Stimulated activated CD4-positive, alpha-beta T cell treated with anti-CD3 and anti-CD28 coated beads, Interleukin-2, amount 100 ng/mL, for 4 hours (primary cell): ENCODE measurements at places on chromosomes 6 and 20.

DNA sequence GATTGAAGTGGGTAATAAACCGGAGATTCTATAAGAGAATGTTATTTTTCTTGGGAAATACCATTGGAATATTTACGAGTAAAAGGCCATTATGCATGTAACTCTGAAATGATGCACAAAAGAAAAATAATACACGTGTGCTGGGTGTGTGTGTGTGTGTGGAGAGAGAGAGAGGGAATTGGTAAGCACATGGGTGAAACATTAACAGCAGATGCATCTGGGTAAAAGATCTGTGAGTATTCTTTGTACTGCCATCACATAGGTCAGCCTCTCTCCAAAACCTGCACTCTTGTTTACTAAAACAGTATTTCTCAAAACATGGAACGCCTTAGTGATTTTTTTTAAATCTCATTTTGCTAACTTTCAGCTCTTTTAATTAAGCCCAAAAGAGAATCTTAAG is 28.9 kb downstream of the EYA2 start:
- no peak for DNase-seq

- DNase-seq = no peak
Observed at GRCh38 chr6:39574991-39575390, 150.2 kb downstream of the KIF6 start.

DNA sequence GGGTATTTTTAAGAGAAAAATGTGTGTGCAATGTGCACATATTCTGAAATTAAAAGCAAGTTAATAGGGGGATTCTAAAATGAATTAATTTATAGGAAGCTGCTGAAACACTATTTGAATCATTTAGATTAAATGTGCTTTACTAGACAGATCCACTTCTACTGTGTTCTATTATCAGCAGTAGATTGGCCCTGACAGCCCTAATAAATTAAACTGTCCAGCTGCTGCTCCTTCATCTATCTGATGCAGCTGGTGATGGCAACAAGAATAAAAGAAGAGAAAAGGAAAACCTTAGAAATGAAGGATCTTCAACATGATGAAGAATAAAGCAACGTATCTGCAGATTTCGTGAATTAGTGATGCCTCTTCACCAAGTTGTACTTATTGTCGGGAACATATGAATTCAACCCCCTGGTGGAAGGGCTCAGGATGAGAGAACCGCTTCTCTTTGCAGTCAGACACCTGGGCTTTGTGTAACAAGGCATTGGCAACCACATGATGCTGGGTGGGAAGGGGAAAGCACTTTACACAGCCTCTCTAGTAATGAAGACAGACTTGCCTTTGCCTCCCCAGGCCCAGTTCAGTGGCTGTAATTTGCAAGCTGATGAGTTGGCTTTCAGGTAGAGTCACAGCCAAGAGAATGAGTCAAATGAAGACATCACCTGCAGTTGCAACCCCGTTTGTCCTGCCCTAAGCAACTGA is 94.4 kb downstream of the LAMP5 start:
- no peak for DNase-seq

GRCh38 chr6:150485161-150485958 is 114.3 kb upstream of the PLEKHG1 start:
- no peak for DNase-seq

DNA sequence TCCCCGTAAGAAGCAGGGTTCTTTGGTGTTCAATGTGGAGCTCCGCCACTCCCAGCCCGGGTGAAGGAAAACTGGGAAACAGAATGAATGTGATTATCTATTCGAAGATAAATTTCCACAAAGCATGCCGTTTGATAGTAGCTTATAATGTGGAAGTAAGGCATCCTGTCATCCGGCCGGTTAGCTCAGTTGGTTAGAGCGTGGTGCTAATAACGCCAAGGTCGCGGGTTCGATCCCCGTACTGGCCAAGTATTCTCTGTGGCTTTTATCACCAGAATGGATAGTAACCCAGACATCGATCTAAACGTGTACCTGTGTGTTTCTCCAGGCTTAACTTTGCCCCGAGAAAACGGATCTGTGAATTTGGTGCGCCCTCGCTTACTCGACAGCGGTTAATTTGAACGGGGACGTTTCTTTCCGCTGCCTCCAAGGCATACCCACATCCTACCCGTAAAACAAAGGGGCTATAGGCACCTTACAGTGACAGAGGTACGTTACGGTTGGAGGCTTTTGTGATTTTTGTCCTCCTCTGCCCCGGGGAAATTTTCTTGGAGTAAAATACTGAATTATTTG is 215.2 kb upstream of the ZNF184 start:
- DNase-seq = peak; percentile 74

DNA sequence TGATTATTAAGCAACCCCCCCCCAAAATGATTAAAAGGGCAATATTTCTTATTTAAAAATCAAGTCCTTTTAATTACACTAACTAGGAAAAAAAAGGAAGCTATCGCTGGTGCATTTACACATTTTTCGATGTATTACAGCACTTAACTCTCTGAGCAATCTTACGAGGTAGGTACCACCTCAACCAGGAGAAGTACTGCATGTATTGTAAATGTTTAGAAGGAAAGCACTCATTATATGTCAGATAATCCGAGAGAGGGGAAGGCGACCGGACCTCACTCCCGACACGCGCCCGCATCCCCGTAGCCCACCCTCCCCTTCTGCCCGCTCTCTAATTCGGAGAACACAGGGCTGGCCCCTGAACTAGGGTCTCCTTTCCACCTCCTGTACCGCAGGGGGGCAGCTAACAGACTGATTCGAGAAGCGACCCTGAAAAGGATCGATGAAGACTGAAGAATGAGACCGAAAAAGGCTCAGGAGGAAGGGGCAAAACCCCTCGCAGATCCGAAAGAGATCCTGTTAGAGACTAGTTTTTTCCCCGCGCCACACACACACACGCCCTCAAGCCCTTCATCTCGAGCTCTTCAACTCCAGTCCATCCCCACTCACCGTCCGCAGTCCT is 337 bp downstream of the ESF1 start:
- DNase-seq = no peak

DNA sequence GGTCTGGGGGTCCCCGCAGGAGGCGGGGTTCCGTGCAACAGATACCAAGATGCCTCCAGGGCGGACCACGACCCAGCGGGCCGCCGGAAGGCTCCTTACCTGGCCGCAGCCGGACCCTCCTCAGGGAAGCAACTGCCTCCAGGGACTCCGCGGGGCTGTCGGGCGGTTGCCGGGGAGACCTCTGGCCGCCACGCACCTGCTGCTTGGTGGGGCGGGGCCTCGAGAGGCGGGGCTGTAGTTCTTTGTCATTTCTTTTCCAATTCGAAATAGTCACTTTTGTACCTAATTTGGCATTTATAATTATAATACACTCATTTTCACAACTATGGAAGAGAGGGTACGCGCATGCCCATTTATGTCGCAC is 647 bp downstream of the AK9 start:
- DNase-seq = peak; percentile 43

- no peak for DNase-seq
Observed at GRCh38 chr6:93243231-93243778, 176.1 kb downstream of the EPHA7 start.

GRCh38 chr6:30913721-30914075 is 340 bp upstream of the VARS2 start:
- no peak for DNase-seq

- DNase-seq = no peak
Observed at GRCh38 chr20:49945701-49946477, 9.7 kb downstream of the RNF114 start.

- no peak for DNase-seq
Observed at GRCh38 chr6:145008715-145009114, 723.6 kb downstream of the UTRN start.

DNA sequence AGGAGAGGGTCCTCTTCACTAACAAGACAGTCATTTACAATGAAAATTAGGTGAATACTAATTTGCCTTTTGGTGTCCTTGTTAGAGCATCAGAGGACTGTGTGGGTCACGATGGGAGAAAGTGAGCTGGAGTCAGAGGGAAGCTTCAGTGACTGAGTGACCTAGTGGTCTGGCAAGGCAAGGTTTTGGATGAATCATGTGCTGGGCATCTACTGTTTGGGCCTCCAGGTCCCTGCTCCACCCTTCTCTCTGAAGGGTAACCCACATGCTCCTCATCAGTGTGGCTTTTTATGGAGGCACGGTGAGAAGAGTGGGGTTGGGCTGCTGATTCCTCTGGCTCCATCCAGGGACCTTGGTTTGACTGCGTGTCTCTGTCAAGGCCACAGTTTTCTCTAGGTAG is 60.5 kb upstream of the EXOC2 start:
- no peak for DNase-seq

- DNase-seq = no peak
Observed at GRCh38 chr20:11895861-11896387, 21.8 kb upstream of the BTBD3 start.

GRCh38 chr6:4066029-4066755 is 12.7 kb downstream of the FAM217A start:
- DNase-seq = no peak

GRCh38 chr6:132261354-132261753 is 139.9 kb downstream of the MOXD1 start:
- DNase-seq = no peak

- peak; percentile 32 for DNase-seq
Observed at GRCh38 chr6:150006961-150007464, 18.3 kb downstream of the RAET1L start.

DNA sequence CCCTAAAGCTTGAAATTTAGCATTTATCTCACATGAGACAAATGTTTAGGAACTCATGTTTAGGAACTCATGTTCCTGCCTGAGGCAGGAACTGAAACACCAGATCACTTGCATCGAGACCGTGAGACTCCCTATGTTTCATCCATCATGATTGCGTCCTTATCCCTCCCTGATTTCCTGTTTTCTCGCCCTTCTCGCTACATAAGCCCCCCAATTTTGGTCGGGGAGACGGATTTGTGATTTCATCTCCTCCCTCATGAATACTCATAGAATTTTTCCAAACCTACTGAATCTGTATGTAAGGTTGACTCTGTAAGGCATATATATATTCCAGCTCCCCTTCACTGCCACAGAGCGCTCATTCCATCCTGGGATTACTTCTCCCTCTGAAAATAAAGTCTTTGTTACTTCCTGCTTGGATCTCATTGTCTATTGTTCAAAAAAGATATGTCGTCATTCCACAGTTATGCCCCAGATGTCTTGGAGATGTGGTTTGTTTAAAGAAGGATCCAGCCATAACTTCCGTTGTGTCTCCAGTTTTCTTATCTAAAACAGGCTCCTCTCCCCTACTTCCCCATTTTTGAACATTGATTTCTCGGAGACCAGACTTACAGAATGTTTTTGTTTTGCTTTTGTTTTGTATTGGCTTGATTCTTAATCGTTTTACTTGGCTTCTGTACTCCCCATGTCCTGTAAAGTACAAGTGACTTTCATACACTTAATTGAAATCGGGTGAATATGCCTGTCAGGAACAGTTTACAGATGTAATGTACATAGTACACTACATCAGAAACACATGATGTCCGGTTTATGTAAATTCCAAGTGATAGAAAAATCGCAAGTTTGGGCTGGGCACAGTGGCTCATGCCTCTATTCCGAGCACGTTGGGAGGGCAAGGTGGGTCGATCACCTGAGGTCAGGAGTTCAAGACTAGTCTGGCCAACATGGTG is 118.7 kb downstream of the HFE start:
- DNase-seq = no peak

- no peak for DNase-seq
Observed at GRCh38 chr6:63440057-63440456, 120.3 kb upstream of the LGSN start.

DNA sequence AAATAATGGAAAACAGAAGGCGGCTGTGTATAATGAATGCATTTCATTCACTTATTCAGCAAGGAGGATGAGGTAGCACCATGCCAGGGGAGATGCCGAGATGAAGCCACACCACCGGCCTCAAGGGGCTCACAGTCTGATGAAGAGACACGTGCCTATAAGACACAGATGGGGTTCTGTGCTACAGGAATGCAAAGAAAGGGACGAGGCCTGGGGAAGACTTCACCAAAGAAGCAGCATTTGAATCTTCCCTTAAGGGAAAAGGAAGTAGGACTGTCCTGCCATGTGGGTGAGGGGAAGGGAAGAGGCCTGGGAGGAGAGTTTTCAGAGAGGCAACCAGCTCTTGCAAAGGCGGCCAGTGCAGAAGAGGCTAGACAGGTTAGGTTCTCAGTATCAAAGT is 98.9 kb downstream of the PSMG4 start:
- DNase-seq = no peak

DNA sequence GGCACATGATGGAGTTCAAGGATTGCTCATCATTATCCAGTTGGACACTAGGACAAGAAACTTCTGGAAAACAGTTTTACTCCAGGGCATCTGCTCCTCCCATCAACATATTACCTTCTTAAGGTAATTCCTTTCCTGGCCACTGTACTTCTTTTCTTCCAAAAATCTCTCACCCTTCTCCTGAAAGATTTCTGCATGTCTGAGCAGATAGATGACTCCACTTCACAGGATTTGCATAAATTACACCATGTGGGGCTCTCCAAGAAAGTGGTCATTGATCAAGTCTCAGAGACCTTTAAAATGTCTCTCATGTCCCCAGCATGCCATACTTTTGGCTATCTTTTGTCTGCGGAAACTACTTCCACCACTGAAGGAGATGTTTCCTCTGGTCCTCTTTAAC is 103.2 kb upstream of the TNFAIP3 start:
- DNase-seq = no peak

DNA sequence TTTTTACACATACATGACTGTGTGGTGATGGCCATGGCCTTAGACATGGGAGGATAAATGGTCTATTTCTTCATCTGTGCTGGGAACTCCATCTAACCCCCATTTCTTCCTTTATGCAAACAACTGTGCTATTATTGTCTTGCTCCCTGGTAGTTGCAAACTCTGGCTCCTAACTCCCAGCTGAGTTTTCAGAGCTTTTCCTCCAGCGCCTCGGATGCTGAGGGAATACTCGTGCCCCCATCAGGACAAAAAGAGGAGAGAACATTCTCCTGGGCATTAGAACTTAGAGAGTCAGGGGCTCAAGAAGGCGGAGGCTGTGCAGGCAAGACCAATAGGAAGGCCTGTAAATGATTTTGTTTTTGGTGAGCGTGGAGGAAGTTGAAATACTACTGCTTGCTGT is 2.1 kb downstream of the DAAM2 start:
- no peak for DNase-seq

DNA sequence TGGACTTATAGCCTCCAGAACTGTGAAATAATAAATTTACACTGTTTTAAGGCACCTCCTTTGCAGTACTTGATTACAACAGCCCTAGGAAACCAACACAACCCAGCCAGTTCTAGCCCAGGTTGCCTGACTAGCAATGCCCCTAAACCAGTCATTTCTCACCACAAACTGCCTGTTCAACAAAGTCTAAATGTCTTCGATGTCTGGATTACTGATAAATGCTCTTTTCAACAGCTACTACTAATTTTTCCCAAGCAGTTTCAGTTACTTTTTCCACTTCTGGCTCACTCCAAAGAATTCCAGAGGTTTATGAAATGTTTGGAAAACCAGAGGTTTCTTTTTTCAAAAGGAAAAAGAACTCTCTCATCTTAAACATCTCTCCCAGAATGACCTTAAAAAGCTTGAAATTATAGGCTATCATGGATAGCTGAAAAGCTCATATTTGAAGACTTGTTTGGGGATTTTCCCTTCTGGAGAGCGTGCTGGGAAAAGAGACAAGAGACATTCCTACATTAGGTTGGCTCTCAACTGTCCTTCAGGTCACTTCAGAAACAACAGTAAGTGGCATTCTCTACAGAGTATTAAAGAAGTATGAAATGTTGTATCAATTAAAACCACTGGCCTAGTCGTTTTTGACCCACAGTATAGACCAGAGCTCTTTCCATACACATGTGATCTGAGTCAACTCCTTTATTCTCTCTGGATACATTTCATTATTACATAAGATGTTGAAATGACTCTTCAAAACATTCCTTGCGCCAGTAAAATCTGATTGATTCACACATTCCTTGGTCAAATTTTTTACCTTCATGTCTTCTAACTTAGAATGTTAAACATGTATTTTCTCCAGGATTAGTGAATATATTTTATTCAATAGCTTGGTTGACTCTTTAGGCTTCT is 265.9 kb downstream of the COL12A1 start:
- DNase-seq = no peak
